Stromal cell of bone marrow (primary cell): ENCODE measurements at places on chromosomes 5 and 9.

GRCh38 chr5:180688330-180689070 lies 39.1 kb upstream of the FLT4 start:
- DNase-seq, result no peak

DNA sequence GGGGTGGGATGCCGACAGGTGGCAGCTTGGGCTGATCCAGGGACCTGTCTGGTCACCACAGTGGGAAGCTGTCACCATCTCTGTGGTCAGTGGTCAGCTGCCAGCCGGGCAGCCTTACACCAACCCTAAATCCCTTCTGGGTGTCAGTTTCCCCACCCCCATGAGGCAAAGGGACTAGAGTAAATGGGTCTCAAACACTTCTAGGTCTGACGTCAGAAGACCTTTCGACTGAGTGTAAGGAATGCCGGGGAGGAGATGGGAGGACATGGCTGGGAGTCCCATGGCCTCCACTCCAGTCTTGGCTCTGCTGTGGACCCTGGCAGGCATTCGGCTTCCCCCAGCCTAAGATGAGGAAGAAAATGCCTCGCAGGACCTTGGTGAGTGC lies 40.3 kb upstream of the SLC25A51 start:
- no peak for DNase-seq

DNA sequence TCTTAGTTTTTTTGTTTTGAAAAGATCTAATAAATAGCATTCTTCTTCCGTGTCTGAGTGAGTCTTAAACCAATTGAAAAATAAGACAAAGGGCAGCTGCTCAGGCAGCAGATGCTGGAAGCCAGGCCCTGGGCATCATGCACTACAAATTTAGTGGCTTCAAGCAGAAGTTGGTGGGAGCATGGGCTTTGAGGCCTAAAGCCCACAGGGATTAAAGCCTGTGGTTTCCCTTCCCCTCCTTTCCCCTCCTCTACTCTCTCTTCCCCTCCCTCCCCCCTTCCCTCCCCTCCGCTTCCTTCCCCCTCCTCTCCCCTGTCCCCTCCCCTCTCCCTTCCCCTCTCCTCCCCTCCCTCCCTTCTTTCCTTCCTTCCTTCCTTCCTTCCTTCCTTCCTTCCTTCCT lies 20.1 kb upstream of the KIF4B start:
- DNase-seq, result no peak

DNA sequence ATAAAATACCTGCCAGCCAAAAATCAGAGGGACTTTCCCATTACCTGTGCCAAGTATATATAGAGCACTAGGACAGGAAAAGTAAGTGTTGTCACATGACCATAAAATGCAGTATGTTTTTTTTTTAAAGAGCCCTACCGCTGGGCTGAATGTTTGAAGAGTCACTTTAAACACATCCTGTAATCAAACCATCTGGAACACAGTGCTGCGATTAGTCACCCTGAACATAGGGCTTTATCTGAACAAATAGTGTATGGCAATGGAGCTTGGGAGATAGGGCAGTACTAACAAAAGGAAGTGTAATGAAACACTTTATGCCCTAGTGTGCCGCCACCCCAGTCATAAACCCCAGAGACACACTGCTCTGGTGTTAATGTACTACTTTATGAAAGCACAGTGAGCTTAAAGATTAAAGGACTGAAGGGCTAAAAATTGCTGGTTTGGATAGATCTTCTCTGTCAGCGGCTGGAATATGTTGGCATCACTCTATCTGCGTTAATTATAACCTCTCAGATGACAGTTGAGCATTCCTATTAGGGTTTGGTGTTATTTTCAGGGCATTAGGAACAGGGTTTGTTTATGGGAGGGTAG lies 90.4 kb downstream of the ZNF608 start:
- DNase-seq, result no peak

GRCh38 chr5:144166696-144167095 lies 3.8 kb downstream of the YIPF5 start:
- DNase-seq, result no peak

DNA sequence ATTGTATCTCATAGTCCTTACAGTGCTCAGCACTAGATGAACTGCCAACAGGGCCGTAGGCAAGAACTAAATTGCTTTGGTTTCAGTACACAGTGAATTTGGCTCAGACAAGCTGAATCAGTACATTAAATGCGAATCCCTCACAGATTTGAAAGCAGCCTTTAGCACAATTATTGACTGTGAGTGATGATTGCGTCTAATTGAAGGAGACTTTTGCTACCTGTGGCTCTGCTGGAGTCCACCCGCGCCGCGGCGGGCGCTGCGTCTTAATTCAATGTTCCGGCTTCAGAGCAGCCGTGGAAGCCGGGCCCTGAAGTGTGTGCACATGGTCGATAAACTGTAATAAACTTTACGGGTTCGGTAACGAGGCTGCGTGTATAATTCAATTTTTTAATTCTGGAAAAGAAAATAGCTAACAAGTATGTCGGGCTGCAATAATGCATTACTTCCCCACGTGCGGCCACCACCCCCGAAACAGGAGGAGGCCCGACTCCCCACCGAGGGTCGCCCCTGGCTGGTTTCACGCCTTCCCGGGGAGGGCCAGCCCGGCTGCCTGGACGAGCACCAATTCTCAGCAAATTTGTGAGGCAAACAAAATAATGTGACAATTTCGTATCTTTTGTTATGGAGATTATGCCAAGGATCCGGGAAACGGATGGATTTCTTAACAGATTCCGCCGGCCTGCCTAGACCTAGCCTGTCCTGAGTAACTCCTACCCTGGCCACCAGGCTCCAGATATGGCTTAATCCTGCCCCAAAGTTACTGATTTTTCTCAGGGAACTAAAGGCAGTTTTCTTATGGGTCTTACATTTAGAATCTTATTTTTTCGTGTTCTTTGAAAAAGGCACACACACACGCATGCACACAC lies 269.4 kb upstream of the IRX1 start:
- DNase-seq, result no peak

DNA sequence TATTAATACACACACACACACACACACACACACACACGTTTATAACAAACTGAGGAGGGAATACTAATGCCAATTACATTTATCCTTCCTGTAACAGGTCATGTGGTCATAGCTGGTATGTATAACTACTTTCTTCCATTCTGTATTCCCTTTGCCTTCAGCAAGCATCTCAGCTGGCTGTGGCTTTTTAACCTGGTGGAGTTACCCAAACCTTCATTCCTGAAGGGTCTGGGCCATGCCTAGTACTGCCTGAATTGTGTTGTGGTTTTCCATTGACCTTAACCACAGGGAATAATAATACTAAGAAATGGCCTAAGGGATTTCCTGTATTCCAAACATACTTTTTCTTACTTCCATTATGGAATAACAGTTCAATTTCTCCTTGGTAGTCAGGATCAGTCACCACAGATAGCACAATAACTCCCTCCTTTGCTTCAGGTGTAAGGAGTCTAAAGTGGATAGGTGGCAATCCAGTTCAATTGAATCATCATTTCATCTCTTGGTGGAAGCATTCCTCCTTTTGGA lies 222.2 kb upstream of the MEF2C start:
- DNase-seq, result no peak

DNA sequence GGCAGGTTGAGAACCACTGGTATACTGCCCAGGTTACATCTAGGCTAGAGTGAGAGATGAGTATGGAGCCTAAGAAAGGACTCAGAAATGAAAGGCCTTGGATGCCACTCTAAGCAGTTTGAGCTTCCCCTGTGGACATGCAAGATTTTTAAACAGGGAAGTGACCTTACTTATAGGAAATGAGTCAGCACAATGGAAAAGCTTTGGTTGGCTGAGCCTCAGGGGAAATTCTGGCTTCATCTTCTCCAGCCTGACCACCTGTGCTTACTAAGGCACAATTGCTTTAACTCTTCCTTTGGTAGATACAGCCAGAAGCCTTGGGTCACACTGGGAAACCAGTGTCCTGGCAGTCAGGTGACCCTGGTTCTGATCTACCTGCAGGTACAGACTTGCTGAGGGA lies 380.2 kb upstream of the ZNF462 start:
- DNase-seq, result no peak

DNA sequence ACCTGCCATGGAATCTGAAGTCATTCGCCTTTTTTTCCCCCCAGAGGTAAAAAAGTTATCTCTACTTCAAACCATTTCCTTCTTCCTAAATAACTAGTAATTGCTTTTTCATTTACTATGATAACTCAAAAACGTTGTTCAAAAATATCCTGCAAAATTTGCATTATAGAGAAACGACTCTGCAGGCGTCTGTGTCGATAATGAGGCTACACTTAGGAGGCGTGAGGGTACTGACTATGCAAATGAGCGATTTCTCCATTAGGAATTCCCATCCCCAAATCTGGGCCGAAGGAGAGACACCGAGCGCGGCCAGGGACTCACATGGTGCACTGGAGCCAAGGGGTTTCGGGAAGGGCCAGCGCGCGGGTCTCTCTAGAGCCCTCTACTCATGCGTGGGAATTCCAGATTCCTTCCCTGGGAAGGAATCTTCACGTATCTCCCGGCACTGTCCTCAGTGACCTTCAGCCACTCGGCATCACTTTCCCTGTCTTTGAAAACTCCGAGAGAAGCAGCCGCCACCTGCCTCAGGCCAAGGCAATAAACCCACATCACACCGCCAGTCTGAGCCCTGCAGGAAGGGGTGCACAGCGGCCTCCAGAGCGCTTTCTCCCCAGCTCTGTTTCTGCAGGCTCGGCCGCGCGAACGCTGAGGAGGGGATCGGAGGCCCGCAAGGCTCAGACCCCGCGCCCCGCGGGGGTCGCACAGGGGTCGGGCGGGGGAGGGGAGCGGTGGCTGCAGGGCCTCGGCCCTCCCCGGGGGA lies 718 bp upstream of the DENND4C start:
- no peak for DNase-seq

GRCh38 chr9:91992461-91993041 lies 42.5 kb upstream of the ROR2 start:
- no peak for DNase-seq

DNA sequence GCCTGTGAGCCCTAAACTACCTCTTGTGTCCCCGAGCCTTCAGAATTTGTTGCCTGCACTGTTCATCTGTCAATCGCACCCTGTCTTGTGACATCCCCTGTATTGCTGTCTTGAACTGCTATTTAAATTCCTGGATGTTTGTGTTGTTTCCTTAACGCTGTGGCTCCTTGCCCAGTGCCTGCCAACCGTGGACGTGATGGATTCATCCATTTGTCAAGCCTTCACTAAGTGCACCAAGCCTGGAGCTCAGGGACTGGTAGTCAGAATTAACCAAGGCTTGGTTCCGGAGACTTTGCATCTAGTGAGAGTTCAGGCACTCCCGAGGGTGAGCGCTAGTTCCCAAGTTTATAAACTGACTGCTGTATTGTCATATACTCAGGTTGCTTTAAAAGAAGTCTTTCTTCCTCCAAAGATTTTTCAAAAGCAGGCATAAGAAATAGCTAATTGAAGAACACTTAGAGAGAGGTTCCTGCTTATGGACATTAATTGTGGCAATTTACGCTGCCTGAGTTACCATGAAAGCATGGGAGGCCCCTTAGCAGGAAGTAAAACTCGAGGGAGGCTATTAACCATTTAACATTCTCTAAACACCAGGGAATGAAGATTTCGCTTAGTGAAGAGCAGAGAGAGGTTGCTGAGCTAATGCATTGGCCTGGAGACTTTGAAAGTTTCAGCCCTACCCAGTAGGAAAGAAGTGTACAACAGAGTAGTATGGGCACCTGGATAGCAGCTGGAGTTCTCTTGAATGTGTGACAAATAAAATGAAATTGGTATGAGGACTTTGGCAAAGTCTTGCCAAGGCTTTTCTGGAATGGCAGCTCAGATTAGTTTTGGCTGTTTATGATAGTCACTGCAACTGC lies 29.0 kb downstream of the RGS3 start:
- DNase-seq, result peak; percentile 28

GRCh38 chr9:69317081-69317480 lies 7.9 kb upstream of the ENTREP1 start:
- DNase-seq, result no peak

DNA sequence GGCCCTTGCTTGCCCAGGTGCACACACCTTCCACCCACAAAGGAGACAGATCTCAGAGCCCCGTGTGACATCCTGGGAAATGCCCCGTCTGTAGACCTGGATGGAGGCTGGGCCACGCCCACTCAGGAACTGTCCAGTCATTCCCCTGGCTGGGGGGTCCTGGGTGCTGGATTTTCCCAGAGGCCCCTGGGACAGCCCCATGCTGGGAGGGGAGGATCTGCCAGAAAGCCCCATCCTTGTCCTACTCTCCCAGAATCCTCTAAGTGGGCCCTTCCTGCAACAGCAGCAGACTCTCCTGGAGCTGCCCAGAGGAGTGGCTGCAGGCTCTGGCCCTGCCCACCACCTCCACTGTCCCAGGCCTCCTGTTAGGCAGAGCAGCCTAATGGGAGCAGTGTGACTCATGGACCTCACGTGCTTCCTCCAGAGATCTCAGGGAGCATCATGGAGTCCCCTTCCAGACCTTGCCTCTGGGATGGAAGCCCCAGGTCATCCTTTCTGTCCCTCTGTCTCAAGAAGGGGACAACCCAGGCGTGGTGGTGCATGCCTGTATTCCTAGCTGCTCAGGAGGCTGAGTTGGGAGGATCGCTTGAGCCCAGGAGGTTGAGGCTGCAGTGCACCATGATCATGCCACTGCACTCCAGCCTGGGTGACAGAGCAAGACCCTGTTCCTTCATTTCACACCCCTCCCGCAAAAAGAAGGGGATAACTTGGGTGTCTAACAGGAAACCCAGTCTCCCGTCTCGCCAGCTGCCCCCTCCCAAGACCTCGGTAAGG lies 51.7 kb downstream of the JADE2 start:
- peak; percentile 44 for DNase-seq

- DNase-seq, result no peak
These were observed 68.5 kb downstream of the TEX10 start for GRCh38 chr9:100284247-100284646.

DNA sequence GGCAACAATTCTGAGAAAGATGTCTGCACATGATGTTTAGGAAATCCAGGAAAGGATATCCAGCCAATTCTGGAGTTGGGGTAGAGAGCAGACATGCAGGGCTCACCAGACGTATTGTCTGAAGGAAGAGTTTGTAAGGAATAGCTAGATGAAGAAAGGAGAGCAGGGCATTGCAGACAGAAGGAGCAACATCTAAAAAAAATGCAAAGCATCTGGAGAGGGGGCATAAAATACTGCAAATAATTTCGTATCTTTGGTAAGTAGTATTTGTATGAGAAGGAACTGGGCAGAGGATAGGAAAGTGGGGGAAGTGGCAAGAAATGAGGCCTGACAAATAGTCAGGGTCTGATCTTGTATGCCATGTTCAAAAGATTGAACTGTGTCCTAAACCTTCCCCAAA lies 74.8 kb downstream of the MACIR start:
- DNase-seq, result no peak

DNA sequence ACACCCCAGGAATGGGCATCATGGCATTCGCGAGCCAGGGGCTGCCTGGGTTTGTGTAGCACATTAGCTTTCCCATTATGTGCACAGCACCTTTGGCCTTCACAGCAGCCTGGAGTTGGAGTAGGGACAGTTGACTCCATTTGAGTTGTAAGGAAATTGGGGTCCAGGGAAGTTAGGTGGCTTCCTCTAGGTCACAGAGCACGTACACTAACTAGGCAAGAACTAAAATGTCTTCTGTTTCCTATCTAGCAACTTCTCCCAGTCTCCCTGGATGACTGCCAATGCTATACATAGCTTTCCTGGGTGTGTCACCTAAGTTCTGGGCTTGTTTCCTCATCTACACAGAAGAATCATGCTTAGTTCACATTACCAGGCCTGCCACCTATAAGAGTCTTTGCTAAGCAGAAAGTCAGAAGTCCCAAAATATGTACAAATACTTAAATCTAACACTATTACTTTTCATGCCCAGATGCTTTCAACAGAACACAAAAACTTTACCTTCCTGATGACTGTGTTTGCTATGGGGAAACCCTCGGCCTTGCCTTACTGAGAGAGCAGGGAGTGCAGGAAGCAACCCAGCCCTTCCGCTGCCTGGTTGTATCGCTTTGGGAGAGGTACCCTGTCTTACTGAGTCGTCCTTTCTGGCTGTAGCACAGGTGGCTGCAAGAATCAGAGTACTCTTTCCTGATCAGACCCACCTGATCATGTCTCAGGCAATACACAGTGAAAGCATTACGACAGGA lies 12.0 kb downstream of the MACROH2A1 start:
- peak; percentile 73 for DNase-seq
